ENCODE measurements at places on chromosomes 4 and X.

DNA sequence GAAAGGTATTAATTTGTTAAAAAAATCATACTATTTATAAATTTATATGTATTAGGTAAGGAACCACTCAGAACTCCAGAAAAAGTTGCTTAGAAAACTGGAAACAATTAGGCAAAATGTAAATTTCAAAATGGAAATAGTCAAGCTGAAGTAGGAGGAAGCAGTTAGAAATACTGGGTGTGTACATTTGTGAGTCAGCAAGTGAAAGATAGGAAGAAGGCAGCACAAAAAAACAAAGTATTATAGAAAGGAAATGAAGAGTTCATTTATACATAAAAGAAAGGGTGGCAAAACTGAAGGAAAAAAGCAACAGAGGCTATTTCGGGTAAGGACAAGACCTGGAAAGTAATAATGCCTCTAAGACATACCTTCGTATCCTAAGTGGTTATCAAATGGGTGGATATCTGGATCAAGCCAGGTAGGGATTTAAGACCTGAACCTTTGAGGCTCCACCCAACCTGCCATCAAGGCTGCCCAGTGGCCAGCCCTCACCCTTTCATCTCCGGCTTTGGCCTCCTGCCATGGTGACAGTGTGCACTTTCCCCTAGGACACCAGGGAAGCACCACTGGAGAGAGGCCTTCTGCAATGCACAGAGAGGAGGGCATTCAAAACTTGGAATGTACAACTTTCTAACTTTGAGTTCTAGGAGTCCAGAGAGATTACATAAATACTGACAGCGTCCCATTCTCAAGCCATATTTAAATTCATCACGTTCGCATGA lies at the start of gene LRRC66:
LRRC66 (minus strand) TSS at position 428 of the 722 bp plus-strand sequence. CDS start 2,750 bp downstream, outside the sequence.
- no peak for DNase-seq

DNA sequence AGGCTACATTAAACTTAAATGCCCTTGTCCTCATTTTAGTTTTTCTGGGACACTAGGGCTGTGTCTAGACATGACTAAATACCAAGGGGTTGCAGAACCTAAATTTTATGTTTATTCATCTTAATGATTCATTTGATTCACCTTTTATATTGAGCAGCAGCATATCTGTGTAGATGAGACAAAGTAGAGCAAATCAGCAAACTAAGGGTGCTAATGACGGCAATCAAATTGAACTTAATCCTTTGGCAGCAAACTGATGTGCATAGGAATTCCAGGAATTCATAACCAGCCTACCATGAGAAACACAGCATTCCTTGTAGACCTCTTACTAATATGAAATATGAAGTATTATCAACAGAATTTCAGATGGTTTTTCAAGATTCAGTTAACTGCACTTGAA lies 25.1 kb downstream of the EPHA5 start:
- no peak for DNase-seq

- DNase-seq: no peak
These were observed 14.6 kb downstream of the ADGRL3 start for GRCh38 chr4:61214680-61215079.

- no peak for DNase-seq
These were observed 86.0 kb upstream of the TET2 start for GRCh38 chr4:105060628-105061027.

- DNase-seq: no peak
These were observed 77.3 kb downstream of the TSPAN5 start for GRCh38 chr4:98581126-98581525.

DNA sequence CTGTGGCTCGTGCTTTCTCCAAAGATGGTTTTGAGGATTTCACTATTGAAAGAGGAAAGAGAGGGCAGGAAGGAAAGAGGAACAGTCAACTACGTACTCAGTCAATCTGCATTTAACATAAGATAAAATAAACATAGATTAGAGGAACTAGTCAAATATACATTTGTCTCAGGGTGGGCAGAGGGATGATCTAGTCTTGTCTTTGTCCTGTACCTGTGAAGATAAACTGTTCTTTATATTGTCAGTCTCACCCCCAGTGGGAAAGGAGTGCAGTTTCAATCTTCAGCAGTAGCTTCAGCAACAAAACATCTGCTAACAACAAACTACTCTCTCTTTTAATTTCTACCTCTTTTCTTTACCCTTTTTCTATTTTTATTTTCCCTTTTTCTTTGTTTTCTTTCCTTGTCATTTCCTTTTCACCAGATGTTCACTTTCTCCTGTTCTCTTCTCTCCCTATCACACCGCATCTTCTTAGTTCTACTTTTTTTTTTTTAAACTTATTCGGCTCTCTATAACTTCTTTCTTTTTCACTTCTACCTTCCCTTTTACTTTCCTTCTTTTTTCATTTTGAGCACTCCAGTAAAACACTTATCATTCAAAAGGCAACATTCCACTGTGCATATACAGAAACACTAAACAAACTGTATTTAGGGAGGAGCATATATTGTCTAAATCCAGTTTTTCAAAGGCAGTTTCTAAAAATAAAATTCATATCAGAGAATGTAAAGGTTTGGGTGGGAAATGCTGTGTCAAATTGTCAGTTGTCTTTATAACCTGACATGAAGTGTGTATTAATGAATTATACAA lies 51.4 kb upstream of the GUCY1A1 start:
- no peak for DNase-seq

GRCh38 chr4:183097231-183098018 lies 1.6 kb upstream of the WWC2 start:
- DNase-seq: no peak

- DNase-seq: no peak
These were observed 52.4 kb downstream of the DLG3 start for GRCh38 chrX:70497026-70497425.

- DNase-seq: no peak
These were observed 1958.6 kb downstream of the C4orf33 start for GRCh38 chr4:131054489-131055019.

GRCh38 chr4:1964443-1964842 lies 44.3 kb downstream of the NELFA start:
- DNase-seq: no peak

GRCh38 chrX:132219343-132219768 lies at the start of gene RAP2C:
Gene RAP2C, minus strand, starts transcription at chrX:132219447. Its CDS starts 2,179 bp downstream, at chrX:132217268.
- no peak for DNase-seq

- no peak for DNase-seq
These were observed 138.9 kb upstream of the GIMD1 start for GRCh38 chr4:106507440-106507839.

DNA sequence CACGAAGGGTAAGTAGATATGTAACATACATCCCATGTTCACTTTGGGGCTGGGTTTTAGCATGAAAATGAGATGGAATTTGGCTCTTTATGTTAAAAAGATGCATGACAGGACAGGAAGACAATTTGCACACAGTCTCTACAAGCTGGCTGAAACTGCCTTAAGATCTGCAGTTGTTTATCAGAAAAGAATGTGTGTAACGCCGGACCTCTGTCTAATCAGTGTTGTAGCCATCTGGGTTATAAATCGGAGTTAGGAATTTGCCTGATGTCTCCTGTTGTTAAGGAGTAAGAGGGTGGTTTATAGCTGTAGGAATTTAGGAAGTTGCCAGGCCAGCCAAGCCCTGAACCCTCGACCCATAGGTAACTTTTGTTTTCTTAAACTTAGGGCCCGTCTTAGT lies 562.9 kb upstream of the FAT1 start:
- no peak for DNase-seq

GRCh38 chrX:40090050-40090804 lies 7.5 kb downstream of the BCOR start:
- DNase-seq: no peak

DNA sequence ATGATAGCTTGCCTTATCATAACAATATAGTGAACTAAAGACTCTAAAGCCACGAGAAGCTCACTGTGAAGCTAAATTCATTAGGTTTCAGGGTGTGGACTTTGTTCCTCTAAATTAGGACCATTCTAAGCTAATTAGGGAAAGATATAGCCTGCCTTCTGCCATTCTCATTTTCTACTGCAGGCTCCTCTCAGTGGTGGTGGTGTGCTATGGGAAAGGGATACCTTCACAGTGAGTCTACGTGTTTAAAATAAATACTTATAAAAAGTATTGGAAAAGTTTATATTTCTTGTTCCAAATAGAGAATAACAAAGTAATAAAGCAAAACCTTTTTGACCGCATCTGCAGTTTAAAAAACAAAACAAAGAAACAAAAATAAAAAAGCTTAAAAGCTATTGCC lies 327.7 kb downstream of the PAPSS1 start:
- DNase-seq: no peak

GRCh38 chrX:30248854-30249253 lies 1.9 kb downstream of the MAGEB1 start:
- DNase-seq: no peak

- DNase-seq: peak; percentile 5
These were observed 93.9 kb downstream of the NXF2B start for GRCh38 chrX:102345916-102346315.

- DNase-seq: no peak
These were observed 10.5 kb upstream of the EIF4E start for GRCh38 chr4:98939438-98939837.

- no peak for DNase-seq
These were observed 463.5 kb downstream of the PPP4R3C start for GRCh38 chrX:26999634-27000033.

DNA sequence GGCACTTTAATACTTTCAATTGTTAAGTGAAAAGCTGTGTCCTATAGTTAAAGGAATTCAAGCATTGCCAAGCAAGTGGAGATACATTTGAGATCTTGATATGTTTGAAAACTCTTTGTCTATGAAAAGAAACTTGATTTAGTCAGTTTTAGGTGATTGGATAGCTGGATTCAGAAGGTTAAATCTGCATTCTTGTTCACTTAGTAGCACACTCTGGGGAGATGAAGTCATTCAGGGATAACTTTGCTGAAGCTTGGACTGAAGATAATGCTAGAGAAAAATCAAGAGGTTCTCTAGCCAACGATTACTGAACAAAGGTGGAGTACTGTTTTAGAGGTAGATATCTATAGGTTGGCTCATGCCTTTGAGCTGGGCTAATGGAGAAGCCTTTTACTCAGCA lies 90.6 kb downstream of the DCAF8L2 start:
- no peak for DNase-seq

DNA sequence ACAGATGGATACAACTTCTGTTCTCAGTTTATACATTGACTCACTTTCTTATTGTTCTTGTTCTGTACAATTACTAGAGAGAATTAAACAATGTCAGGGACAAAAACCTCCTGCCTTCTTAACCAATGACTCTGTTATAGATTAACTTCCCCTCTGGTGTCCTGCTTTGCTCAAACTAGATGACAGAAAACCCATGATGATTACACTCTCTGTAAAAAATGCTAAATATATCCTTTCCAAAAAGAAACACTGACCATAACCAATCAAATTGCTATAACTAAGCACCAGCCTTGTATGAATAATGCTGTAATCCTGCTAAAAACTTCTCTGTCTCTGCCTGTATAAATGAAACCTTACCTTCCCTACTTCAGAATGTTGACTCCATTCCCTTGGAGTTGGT lies 29.8 kb upstream of the IL13RA2 start:
- no peak for DNase-seq

GRCh38 chr4:26542991-26543390 lies 40.9 kb upstream of the TBC1D19 start:
- peak; percentile 24 for DNase-seq

DNA sequence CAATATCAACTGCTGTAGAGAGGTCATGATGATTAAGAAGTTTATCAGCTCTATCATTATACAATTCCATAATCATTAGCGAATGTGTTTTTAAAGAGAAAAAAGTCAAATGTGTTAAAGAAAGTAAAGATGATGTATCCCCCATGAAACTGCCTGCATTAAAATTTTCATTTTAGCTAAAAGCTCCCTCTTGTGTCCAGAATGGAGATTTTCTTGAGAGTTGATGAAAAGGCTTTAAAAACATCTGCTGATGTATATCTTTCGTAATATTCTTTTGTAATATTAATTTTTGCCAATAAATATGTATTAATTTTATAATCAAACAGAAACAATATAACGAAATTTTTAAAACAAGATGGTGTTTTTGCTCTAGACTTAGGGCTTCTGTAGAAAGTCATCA lies 52.1 kb upstream of the LHFPL1 start:
- DNase-seq: no peak

DNA sequence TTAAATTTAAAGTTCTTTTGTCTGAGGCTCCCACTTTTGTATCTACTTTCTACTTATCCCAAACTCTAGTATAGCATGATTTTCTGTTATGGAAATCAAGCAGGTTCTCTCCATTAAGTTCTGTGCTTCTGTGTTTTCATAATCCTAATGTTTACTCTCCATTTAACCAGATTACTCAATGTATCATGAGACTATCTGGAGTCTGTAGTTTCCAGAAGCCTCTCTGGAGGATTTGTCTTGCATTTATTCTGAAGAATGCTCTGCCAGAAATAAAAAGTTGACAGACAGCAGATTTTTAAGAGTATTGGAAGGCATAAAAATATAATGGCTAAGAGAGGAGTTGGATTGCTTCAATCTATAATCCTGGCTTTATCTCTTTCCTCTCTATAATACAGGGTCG lies 39.2 kb upstream of the PLS3 start:
- DNase-seq: no peak

DNA sequence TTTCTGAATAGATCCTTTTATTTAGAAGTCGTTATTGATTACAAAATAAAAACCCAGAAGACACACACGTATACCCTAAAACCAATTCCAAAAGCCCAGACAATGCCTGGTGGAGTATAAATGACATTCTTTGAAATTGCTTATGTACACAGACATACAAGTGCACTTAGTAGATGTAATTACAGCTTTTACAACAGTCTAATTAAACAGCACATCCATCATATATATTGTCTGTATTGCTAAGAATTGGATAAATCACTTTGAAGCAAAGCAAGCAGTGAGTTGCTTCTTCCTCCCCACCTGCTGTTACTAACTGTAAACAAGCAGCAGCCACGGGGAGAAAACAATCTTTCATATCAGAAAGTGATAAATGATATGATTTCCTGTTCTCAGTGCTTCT lies 645.7 kb downstream of the TLL1 start:
- DNase-seq: no peak

DNA sequence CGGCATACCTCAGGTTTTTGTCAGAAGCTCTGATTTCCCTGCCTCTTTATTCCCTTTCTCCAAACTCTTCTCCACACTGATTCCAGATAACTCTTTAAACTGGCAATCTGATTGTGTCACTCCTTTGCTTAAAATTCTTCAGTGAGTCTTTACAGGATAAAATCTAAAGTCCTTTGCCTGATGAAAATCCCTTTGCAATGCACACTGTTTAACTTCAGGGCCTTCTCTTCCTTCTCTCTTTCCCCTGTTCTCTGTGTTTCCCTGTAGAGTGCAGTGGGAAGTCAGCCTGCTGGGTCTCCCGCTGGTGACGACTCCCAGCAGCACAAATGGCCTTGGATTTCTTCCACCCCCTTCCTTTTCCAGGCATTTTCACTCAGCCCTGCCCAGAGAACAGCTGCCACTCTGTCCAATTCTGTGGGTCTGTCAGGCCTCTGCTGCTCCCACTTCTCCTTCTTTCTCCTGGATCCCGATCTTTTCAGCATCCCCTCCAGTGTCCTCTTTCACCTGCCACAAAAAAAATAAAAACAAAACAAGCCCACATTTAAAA lies 189.9 kb upstream of the NWD2 start:
- DNase-seq: no peak

DNA sequence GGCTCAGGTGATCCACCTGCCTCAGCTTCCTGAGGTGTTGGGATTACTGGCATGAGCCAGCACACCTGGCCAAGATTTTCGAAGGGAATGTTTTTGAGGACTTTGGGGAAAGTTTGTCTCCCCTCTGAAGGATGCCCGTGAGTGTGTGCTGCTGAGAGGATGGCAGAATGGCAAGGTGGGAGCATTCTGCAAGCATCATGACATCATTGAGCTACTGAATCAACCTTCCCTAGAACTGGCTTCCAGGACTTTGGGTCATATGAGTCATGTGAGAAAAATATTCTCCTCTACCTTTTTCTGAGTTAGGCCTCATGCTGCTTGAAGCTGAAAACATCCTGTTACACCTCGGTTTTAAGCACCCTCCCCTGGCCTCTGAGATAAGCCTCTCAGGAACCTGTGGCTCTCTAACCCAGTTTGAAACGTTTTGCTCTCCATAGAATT lies 31.0 kb downstream of the TMEM131L start:
- no peak for DNase-seq

All from right renal pelvis (tissue), 4 donors.